Placental epithelial cell (primary cell): ENCODE measurements at places on chromosomes 13 and 19. TPM values are rescaled to one million over a fixed set of nuclear protein-coding genes. Genes with fewer than 3 reads are reported as not detected.

COPE gene
- total RNA-seq = 191 and 379 TPM in 2 replicates

PRTN3 gene
- total RNA-seq = not detected in 2 replicates

PLIN4 gene
- not detected in 2 replicates for total RNA-seq

TRMT1 gene
- total RNA-seq = 22.8 and 34.9 TPM in 2 replicates

NLRP5 gene
- not detected in 2 replicates for total RNA-seq

KLF1 gene
- not detected in 2 replicates for total RNA-seq

SH2D3A gene
- 50.3 and 105 TPM in 2 replicates for total RNA-seq

GIPR gene
- total RNA-seq = 3.9 and 4.3 TPM in 2 replicates
